ENCODE measurements at places on chromosomes 2 and 18.

- DNase-seq = no peak
Measured at GRCh38 chr2:77954931-77955330, 432.8 kb upstream of the LRRTM4 start.

DNA sequence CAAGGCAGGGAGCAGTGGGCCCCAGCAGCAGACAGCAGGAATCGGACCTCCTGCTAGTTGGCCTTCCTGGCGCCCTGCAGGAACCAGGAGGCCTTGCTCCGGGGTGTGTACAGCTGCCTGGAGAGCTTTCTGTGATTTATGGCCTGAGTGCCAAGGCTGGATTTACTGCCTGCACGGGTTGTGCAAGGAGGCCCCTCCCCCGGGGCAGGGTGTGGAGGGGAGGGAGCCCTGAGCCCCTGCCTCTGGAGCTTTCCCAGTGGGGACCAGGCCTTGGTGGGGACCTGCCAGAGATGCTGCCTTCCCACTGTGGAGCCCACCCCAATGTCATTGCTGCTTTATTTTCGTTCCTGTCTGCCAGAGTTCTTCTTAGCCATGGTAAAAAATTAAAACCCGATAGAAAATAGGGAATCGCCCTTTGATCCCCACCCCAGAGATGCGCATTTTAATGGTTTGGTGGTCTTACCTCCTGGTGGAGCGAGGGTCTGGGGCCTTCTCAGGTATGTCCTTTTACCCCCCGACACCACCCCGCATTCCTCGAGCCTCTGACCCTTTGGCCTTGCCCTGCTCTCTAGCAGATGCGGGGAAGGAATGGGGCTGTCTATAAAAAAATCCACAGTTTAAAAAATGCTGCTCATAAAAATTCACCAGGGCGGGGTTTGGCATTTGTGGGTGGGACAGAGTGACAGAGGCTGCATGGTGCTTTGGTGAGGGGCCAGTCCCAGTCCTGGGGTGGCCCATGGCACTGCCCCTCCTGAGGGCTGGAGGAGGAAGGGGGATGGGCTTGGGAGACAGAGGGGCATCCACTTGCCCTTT lies 6.9 kb upstream of the RALB start:
- no peak for DNase-seq

DNA sequence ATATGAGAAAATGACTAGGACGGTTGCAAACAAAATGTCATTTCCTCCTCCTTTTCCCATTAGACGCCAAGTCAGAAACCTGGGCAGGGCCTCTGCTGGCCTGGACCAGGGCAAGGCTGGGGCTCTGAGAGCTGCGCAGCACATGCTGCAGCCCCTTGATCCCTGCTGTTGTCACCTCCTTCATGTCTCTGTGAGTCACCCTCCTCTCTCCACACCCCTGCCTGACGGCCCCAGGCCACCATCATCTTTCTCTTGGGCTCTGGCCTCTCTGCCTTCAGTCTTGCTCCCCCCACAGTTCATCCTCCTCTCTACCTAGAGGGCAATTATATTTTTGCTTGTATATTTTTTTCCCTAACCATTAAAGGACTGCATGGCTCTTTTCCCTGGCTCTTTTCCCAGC lies 10.0 kb downstream of the FLACC1 start:
- no peak for DNase-seq

DNA sequence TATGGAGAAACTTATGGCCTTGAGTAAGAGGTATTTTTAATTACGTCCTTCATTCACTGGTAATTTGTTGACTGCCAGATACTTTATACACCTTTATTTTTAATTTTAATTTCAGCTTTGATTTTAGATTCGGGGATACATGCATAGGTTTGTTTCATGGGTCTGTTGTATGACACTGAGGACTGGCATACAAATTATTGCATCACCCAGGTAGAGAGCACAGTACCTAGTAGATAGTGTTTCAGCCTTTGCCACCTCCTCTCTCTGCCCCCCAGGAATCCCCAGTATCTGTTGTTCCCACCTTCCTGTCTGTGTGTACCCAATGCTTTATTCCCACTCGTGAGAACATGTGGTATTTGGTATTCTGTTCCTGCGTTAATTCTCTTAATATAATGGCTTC lies 137.9 kb downstream of the RTN4 start:
- DNase-seq = no peak

- no peak for DNase-seq
Measured at GRCh38 chr2:181239201-181239799, 217.9 kb upstream of the ITGA4 start.

DNA sequence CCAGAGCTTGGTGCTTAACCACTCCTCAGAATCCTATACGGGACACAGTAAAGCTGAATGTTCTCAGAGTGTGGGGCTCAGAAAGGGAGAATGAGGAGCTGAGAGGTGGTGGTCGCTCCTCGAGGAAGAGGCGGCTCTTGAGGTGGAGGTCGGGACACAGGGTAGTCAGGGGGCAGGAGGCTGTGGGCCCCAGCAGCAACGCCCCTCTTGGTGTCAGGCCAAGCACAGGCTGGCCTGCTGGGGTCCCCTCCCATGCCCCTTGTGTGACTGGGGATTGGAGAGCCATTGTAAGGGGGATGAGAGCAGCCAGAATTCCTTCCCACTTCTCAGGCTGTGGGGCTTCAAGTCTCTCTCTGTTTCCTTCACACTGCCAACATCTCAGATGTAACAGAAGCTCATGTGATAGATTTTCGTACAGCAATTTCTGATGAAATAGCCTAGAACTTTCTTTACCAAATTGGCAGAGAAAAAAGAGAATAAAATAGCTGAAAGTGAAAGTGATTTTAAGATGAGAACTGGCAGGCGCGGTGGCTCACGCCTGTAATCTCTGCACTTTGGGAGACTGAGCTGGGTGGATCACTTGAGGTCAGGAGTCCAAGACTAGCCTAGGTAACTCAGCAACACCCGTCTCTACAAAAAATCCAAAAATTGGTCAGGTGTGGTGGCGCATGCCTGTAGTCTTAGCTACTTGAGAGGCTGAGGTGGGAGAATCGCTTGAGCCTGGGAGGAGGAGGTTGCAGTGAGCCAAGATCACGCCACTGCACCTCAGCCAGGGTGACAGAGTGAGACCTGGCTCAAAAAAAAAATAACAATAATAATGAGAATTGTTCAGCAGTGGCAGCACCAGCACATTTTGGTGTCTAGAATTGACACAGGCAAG lies 61.1 kb upstream of the RPL31 start:
- DNase-seq = no peak

GRCh38 chr2:136331226-136331625 lies 213.3 kb upstream of the CXCR4 start:
- no peak for DNase-seq

DNA sequence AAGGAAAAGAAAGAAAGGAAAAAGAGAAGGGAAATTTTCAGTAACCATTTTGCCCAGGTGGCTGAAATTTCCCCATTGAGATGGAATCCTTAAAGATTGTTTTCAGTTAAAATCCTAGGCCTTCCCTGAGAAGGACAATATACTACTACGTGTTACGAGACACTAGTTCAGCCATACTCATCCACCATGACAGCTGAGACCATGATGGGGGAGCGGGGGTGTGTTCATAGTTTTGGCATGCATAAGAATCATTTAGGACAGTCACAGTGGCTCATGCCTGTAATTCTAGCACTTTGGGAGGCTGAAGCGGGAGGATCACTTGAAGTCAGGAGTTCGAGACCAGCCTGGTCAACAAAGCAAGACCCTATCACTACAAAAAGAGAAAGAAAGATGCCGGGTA lies 28.0 kb downstream of the PLA2R1 start:
- DNase-seq = no peak

GRCh38 chr18:74513149-74513882 lies 17.2 kb downstream of the CNDP2 start:
- no peak for DNase-seq

- no peak for DNase-seq
Measured at GRCh38 chr2:88211003-88211808, 41.1 kb downstream of the THNSL2 start.

GRCh38 chr2:45748239-45748638 lies 96.8 kb downstream of the PRKCE start:
- DNase-seq = peak; percentile 95

- DNase-seq = no peak
Measured at GRCh38 chr2:82998781-82999180, 1460.3 kb downstream of the SUCLG1 start.

DNA sequence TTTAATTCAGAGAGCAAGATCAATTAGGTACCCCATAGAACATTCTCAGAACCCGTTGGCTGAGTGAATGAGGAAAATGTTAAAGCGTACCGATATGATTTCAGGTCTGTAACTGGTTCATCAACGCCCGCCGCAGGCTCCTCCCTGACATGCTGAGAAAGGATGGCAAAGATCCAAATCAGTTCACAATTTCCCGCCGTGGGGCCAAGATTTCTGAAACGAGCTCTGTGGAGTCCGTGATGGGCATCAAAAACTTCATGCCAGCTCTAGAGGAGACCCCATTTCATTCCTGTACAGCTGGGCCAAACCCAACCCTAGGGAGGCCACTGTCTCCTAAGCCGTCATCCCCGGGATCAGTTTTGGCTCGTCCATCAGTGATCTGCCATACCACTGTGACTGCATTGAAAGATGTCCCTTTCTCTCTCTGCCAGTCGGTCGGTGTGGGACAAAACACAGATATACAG lies 7.3 kb downstream of the TGIF1 start:
- DNase-seq = no peak

GRCh38 chr2:101396316-101396717 lies 9.0 kb upstream of the CREG2 start:
- peak; percentile 81 for DNase-seq

DNA sequence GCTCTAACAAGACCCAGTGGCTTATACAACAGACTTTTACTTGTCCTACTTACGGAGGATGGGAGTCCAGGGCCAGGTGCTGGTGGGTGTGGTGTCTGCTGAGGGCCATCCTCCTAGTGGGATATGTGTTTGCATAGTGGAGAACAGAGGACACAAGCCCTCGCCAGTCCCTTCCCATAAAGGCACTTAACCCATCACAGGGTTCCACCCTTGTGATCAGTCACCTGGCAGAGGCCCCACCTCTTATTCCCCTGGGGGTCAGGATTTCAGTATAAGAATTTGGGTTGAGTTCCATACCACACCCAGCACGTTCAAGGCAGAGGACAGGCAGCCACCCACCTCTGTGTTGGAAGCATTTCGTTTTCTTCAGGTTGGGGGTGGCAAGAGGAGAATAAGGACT lies 259.0 kb downstream of the AGAP1 start:
- no peak for DNase-seq

- DNase-seq = no peak
Measured at GRCh38 chr2:103817746-103818145, 1036.2 kb upstream of the POU3F3 start.

DNA sequence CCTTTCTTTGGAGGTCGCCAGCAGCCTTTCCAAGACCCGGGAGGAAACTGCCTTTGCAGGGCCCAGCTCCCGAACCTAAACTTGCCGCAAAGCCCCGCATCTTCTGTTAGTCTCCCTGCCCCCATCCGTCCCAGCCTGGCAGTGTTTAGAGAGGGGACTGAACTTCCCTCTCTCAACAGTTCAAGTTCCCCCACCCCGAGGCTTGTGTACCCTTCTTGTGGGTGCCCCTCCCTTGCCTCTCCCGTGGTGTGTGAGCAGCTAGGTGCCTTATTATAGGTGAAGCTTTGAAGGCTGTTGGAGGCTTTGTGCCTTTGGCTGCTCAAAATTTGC lies 1.4 kb downstream of the LBH start:
- no peak for DNase-seq

- DNase-seq = no peak
Measured at GRCh38 chr2:17719562-17720371, 33.8 kb downstream of the SMC6 start.

DNA sequence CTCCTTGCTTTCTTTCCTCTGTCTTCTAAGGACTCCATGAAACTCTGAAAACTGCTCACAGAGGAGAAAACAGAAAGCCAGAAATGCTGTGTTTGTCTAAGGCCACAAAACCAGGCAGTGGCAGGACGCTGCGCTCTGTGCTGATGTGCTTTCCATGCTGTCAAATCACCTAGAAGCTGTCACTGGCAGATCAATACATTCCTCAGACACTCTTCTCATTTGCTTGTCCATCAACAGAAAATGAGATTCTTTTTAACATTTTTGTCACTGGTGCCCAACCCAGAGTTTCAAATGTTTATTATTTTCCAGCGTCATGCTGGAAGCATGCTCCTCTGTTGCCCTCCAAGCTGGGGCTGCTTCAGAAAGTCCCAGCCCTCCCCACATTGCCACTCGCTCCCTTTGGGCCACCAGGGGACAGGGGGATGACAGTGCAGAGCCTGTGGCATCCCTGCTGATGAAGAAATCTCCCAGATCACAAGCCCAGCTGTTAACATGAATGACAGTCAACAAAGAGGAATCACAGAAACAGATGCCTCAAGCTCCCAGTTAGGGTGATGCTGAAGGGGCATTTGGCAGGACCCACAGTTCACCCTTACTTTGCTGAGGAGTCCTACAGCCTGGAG lies 117.5 kb upstream of the MEIS1 start:
- no peak for DNase-seq

DNA sequence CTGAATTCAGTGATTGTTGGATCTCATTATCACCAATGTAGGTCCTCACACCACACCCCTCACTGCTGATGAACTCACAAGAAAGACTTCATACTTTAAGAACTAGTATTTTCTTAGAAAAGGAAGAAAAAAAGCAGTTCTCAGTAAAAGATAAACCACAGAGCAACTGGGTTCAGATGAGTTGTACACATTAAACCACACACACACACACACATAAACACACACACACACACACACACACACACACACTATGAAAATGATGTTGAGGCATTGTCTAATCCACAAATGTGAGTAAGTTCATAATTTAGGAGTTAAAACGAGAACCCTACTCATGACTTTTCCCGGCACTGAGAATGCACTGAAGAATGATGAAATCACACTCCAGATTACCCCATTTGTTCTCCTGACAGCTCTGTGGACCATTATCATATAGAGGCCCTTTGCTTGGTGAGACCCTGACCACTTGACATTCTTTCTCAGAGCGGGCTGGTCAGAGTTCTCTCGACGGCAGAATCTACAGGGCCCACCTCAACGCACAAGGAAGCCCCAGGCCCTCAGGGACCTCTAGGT lies 106.2 kb downstream of the BCL2 start:
- no peak for DNase-seq

DNA sequence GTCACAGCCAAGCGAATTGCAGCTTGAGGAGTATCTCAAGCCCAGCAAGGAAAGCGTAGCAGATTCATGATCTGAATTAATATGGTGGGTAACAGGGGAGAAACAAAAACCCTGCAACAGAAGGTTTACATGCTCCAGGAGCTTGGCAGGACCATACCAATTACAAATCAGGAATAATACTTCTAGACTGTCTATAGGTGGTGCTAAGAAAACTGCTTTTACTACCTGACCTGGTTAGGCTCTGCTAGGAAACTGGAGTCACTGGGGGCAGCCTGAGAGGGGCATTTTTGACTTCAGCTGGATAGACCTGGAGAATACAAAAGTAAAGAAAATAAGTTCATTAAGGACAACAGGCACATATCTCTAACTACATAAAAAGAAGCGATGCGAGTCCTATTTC lies 24.6 kb upstream of the SPOPL start:
- DNase-seq = no peak

All from GM04503 (cell line).